SIG-M5 (cell line): ENCODE measurements at places on chromosomes 2 and 18.
A peak's percentile ranks its signal among the peaks of the same experiment; 100 is the strongest.

GRCh38 chr2:232744963-232745362, 31.4 kb downstream of the KCNJ13 start:
- DNase-seq: no peak

GRCh38 chr2:193963472-193964119, 1693.4 kb upstream of the SLC39A10 start:
- DNase-seq: no peak

DNA sequence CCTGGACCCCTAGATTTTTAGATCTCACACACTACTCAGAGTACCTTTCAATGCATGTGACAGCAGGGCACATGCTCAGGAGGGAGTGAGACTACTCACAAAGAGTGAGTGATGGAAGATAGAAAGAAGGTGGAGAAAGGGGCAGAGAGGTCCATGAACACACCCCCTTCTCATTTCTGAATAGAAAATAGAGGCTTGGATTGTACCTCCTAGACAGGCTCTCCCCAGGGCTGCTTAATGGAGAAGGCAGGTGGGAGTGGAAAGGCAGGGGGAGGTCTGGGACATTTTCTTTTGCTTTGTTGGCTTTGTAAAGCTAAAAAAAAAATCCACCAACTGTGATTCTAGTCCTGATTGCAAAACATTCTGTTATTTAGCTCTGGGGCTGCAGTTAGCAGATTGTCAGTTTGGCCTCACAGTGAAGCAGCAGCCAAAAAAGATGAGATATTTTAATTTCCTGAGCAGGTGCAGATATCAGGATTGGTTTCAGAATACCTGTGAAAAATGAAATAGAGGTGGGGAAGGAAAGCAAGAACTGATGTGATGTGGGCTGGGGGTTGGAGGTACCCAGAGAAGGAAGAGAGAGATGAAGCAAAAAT, 119.3 kb upstream of the GYPC start:
- DNase-seq: no peak

- DNase-seq: no peak
These were observed 135.8 kb upstream of the OSR1 start for GRCh38 chr2:19494241-19494640.

GRCh38 chr2:159356053-159356554, 69.6 kb upstream of the WDSUB1 start:
- DNase-seq: no peak

GRCh38 chr2:98063291-98063854, 23.6 kb upstream of the VWA3B start:
- no peak for DNase-seq

DNA sequence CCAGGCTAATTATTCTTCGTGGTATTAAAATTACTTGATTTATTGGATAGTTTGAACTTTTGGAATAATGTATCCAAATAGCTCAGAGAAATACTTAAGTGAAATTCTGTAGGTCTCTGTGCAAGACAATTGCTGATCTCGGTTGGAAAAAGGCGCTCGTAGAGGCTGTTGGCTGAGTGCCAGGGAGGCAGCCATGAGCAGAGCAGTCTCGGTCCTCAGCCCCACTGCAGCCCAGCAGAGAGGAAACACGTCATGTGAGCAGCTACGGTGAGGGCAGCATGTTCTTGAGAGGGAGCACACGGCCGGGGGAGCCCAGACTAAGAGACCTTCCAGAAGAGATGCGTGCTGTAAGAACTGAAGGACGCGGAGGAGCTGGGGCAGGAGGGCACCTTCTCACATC, 42.5 kb downstream of the DCDC2C start:
- no peak for DNase-seq

DNA sequence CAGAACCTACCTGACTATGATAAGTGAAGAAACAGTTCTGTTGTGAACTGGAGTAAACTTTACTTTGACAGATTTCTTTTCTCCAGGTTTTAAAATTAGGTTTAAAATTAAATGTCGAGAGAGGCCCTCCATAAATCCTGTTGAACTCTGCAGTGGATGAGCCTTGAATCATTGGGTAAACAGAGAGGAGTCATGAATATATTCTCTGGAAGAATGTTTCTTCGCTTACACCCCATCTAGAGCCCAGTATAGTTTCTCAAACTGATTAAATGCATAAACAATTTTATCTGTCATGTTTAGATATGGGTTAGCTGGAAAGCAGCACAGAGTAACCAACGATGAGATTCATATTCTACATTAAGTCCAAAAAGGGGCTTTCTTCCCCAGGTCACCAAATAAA, 84.0 kb downstream of the ZAP70 start:
- DNase-seq: no peak

GRCh38 chr2:17976871-17977746, 98.6 kb downstream of the KCNS3 start:
- DNase-seq: no peak

- DNase-seq: no peak
These were observed 743.7 kb downstream of the GALR1 start for GRCh38 chr18:77993188-77993981.

DNA sequence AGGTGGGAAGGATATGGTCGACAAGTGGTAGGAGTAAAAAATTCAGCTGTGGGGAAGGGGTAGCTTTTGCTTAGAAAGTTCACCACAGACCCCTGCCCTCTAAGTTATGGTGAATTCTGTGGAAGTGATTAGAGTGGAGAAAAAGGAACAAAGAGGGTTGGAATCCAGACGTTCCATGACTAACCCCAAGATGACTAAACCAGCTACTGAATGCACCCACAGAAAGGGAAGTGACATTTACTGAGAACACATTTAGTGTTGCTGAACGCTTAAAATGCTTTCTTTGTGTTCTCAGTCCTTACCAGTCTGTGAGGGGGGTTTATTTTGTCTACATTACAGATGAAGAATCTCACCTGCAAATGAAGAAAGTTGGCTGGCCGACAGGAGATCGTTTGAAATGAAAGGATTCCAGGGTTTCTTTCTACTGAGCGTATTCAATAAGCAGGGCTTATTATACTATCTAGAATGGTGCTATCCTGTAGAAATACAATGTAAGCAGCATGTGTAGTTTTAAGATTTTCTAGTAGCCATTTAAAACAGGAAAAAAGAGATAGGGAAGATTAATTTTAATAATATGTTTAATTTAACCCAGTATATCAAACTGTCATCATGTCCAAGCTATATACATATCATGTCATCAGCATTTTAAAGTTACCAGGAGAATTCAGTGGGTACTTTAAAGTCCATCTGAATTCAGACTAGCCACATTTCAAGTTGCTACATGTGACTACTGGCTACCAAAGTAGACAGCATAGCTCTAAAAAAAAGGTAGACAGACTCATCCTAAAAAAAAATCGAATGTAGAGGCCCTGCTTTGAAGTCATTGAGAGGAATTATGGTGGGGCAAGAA, 60.1 kb downstream of the LIMS1 start:
- DNase-seq: peak; percentile 94

GRCh38 chr18:43081396-43081795, 34.1 kb downstream of the RIT2 start:
- no peak for DNase-seq

DNA sequence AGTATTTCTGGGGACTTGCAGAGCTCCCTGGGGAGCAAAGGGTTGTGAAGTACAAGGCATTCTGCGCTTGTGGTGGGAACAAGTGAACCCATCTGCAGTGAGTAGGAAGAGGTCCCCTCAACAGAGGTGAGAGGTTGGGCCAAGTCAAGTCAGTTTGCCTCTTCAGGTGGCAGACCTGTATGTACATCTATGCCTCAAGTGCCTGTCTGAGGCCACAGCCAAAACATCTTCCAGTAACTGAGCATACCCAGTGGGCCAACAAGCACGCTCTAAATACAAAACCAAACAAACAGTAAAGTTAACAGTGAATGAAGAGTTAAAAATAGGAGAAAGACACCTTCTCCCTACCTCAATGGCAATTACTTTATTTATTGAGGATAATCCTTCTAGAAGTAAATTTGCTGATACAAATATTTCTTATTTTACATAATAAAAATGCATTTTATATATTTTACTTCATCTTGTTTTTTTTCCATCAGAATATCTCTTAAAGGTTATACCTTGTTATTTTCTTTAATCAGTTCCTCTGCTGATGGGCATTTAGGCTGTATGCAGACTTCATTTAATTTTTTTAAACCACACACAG, 2.5 kb downstream of the GYPC start:
- no peak for DNase-seq

DNA sequence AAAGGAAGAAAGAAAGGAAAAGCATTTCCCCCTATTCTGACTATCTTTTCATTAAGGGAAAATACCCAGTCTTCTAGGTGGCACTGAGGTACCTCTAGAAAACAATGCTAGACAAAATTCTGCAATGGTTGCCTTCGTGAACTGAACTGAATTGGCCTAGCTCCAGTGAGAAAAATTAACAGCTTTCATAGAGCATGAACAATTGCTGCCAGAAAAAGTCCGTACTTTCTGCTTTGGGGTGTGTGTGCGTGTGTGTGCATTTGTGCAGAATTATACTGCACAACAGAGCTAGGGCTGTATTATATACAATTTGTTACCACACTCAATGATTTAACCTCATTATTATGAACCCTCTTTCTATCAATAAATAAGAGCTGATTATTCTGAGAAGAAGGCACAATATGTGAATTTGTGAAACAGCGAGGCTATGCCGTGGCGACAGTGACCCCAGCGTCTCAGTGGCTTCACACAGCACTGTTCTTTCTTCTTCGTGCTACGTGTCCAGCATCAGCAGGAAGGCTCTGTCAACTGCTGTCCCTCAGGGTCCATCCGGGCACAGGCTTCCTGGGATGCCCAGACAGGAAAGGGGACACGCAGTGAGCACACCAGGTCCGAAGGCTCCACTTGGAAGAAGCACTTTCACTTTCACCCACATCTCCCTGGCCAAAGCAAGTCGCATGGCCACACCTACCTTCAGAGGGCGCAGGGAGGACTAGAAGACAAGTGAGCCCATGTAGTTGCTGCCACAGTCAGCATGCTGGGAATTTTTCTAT, 47.5 kb downstream of the PTGR3 start:
- DNase-seq: no peak

DNA sequence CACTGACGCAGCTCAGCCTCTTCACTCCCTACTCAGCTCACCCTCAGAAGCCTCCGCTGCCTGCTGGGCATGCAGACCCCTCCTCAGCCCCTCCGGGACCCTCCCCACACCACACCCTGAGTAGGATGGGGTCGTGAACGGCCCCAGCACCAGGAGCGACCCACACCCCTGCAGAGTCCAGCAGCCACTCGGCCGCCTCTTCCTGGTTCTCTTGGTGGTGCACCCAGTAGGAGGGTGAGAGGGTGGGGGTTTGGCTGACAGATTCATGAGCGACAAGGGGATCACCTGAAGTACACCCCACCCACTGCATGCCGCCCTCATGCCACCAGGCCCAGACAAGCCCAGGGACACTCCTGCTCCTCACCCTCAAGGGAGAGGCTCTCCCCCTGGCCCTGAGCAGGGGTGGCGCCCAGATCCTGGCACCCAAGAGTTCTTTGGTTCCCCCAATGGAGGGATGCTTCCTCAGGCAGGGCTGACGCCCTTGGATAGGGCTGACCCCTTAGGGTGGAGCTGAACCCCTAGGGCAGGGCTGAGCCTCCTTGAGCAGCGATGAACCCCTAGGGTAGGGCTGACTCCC, 76.6 kb upstream of the GPC1 start:
- no peak for DNase-seq

DNA sequence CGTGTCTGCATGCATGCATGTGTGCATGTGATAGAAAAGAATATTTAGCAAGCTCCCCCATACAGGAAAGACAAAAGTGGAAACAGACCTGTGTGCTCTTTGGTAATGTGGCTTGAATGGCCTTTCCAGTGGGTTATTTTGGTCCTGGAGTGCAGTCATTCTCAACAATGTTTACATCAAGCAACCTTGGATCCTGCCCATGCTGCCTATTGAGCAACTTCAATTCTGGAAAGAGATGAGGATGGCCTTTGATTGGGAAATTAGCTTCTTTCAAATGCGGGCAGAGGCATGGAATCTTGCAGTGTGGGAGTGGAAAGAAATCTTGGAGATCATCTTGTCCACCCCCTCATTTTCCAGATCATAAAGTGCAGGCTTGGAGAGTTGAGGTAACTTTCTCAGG, 87.2 kb upstream of the SMAD2 start:
- no peak for DNase-seq

GRCh38 chr2:30204281-30204680, 27.1 kb upstream of the LBH start:
- no peak for DNase-seq

- no peak for DNase-seq
These were observed 25.9 kb downstream of the BOK start for GRCh38 chr2:241584436-241584835.

- no peak for DNase-seq
These were observed 15.1 kb upstream of the DARS1 start for GRCh38 chr2:136000502-136000901.

- DNase-seq: no peak
These were observed 231.4 kb downstream of the SEPTIN10 start for GRCh38 chr2:109382226-109382895.

DNA sequence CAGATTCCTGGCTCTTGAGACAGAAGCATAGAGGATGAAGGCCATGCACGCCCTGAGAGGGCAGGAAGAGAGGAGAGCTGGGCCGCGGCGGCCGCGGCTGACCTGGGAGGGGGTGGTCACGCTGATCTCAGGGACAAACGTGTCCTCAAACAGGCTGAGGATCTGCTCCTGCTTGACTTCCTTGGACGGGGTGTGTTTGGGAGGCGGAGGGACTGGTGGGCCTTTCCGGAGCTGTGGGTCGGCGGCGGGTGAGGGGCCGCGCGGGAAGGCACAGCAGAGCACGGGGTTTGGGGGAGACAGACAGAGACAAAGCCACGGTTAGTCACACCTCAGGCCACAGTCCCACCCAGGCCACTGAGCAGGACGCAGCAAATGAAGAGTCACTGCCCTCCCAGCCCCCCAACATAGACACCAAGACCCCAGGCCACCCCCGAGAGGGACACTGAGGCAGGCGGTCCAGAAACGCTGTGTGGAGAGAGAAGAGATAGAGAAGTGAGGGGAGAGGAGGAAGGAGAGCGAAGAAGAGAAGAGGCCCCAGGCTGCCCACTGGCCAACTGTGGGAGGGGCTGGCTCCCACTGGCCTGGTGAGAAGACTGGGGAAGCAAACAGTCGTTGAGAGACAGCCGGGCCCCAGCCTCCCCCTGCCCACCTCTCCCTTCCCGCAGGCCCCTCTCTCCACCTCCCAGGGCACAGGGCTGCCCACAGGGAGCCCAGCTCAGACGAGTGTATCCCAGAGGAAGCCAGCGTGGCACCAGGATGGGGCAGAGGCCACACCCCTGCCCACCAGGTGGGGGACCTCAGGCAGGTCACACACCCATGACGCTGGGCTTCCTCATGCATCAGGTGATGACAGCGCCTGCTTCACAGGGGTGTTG, 49.3 kb downstream of the BIN1 start:
- no peak for DNase-seq

- DNase-seq: no peak
These were observed 31.9 kb downstream of the PRKRA start for GRCh38 chr2:178419123-178419522.

GRCh38 chr2:236546561-236547002, 23.0 kb upstream of the ACKR3 start:
- DNase-seq: no peak

GRCh38 chr2:48114256-48114655, 208.0 kb upstream of the FBXO11 start:
- peak; percentile 20 for DNase-seq

DNA sequence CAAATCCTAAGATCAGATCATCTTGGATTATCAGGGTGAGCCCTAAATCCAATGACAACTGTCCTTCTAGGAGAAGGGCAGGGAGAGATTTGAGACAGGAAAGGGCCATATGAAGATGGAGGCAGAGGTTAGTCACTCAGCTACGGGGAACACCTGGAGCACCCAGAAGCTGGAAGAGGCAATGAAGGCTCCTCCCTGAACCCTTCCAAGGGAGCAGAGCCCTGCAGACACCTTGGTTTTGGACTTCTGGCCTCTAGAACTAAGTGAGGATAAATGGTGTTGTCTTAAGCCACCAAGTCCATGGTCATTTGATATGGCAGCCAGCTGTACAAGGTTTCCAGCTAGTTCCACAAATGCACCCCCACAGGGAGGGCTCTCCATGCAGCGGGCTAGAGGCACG, 6.9 kb upstream of the PTPN2 start:
- no peak for DNase-seq
